Ecto neural progenitor cell (in vitro differentiated cells): ENCODE measurements at places on chromosomes 11 and 22.

DNA sequence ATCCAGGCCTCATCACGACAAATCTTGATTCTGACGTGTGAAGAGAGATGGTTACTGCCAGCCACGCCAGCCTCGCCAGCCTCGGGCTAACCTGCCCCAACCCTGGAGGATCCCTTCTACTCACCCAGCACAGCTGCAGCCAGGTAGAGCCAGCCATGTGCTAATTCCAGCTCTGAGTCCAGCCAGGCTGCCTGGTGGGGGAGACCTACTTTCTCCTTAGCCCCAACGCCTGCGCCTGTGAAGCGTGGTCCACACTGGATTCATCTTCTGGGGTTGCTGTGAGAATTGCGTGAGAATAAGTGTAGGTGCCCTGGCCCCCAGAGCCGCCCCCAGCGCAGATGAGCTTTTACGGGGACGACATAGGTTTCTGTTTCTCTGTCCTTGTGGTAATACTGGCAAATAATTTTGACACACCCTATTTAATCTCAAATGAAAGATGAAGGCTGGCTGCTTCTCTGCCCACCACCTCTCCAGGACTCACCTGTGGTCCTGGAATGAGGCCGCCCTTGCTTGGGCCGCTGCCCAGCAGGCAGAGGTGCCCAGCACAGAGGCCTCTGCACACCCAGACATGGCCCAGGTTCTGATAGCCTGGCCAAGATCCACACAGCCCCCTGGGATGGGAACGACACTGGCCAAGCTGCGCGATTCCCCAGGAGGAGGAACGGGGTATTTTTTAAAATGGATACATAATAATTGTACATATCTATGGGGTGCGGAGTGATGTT lies 528.4 kb downstream of the TBC1D22A start:
- no peak for DNase-seq

GRCh38 chr11:19599681-19600080 lies 113.0 kb upstream of the NAV2 start:
- no peak for DNase-seq

DNA sequence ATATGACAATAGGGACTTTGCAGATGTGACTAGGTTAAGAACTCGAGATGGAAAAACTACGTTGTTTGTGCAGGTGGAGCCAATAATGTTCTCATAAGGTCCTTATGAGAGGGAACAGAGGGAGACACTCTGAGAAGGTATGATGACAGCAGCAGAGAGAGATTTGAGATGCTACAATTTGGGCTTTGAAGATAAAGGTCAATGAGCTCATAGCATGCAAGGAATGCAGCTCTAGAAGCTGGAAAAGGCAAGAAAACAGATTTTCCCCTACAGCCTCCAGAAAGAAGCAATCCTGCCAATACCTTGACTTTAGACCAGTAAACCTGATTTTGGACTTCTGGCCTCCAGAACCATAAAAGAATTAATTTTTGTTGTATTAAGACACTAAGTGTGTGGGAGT lies 21.1 kb downstream of the FAM76B start:
- DNase-seq, result no peak

DNA sequence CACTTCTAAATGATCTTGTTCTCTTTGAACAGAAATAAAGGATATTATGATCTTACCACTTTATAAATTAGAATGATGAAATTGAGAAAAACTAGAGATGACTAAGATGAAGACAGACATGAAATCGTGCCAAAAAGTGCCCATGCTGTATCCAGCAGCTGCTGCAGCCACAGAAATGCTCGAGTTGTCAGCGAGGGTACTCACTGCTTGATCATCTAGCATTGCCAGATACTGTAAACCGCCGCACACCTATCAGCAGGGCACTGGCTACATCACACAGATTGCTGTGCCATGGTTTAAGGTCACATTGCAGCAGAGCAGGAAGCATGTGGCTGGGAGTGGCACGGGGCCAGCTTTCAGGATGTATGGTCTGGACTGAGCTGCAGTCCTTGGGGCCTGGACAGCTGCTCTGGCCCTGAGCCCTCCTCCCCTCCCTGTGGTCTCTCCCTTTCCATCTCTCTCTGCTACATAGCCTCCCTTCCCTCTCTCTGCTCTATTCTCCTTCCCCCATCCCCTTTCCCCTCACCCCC lies 51.0 kb upstream of the SEPTIN5 start:
- DNase-seq, result no peak

GRCh38 chr11:62491571-62492329 lies 54.9 kb downstream of the AHNAK start:
- DNase-seq, result no peak

DNA sequence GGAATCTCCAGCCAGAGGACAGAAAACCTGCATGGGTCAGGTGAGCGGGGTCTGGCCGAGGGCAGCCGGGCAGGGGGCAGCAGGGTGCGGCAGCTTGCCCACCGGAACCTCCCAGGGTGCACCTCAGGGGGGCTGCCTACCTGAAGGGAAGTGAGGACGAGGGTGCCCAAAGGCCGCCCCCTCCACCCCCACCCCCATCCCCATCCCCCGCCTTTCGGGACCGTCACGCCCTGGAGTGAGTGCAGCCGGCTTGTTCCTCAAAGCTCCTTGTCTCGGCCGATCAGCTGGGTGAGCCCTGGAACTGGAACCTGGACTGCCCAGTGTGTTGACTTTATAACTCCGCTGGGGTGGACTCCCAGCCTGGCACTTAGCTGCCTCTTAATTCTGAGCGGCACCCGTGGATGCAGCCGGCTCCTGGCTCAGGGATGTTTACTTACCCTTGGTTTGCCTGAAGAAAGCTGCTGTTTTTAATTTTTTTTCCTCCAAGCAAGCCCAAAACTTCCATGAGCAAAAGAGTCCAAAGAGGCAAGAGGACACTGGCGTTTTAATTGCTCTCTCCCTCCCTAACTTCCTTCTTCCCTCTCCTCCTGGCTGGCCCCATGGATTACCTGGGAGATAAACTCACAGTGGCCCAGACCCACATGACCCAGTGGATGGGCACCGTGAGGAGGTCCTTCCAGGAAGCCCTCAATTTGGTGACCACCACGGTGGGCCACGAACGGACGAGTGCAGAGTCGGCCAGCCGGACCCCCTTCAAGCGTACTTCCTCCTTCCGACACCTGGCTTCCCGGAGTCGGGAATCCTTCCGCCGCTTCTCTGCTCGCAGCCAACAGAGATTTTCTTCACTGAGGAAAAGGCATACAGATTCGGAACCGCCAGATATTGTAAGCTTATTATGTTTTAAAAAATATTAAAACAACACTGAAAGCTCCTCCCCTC lies 87.8 kb upstream of the CRYBB3 start:
- no peak for DNase-seq

DNA sequence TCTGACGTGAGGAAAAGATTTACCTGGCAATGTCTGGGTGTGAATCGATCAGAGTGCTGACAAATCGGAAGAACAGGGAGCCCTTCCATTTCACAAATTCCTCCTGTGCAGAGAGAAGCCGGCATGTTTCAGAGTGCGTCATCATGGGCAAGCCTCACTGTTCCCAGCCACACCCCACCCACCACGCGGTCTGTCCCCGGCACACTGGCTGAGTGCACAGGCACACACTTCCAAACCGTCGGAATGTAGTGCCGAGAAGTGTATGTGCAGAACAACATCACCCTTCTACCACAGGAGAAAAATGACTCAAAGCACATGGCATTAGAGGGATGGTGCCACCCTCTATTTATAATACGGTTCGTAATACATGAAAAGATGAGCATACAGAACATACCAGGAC lies 47.5 kb downstream of the NCAPD3 start:
- no peak for DNase-seq

DNA sequence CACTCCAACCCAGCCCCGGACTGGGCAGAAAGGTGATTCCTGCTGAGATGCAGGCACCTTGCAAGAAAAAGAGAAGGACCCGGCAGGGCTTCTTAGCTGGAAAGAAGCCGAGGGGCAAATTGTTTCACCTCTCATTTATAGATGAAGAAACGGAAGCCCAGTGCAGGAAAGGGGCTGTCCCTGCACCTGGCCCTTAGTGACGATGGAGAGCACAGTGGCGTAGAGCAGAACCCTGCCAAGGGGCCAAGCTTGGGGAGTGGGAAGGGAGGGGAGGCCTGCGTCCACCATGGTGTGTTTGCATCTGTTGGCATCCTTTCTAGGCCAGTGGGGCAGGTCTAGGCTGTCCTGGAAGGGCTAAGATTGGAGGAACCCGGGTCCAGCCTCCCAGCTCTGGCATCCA lies 7.8 kb upstream of the MS4A15 start:
- DNase-seq, result no peak

- DNase-seq, result peak; percentile 93
These were observed at the start of gene RASSF10 for GRCh38 chr11:13008625-13009475. Gene RASSF10, plus strand, starts transcription at chr11:13009316. Its CDS starts 261 bp downstream, at chr11:13009577.

DNA sequence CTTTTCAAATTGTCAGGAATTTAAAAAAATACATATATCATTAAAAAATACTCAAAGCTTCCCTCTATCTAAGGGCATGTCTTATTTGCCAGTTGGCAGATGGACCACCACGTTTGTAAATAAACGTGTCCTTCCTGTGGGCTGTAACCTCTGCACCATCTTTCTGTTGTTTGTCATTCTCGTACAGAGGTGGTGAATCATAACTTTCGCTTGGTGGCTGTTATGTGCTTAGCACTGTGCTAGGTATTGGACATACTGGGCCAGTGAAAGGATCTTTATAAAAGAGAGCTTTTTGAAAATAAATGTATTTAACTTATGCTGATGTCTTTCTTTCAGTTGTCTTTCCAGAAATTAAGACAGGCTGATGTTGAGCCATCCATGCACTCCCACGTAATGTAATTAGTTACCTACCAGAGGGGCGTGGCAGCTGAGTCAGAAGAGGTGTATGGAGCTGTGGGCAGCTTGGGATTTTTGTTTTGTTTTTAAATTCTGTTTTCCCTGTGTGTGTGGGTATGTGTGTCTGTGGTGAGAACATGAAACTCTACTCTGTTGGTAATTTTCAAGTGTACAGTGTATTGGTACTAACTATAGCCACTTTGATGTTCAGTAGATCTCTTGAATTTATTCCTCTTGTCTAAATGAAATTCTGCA lies 62.7 kb downstream of the TECTA start:
- no peak for DNase-seq

GRCh38 chr11:118082880-118083552 lies 3.7 kb downstream of the SMIM35 start:
- DNase-seq, result no peak

GRCh38 chr22:17536269-17536668 lies 27.0 kb upstream of the SLC25A18 start:
- no peak for DNase-seq

GRCh38 chr11:41459465-41460401 lies at the start of gene LRRC4C:
Gene LRRC4C, minus strand, starts transcription at chr11:41459652.
- DNase-seq, result no peak

DNA sequence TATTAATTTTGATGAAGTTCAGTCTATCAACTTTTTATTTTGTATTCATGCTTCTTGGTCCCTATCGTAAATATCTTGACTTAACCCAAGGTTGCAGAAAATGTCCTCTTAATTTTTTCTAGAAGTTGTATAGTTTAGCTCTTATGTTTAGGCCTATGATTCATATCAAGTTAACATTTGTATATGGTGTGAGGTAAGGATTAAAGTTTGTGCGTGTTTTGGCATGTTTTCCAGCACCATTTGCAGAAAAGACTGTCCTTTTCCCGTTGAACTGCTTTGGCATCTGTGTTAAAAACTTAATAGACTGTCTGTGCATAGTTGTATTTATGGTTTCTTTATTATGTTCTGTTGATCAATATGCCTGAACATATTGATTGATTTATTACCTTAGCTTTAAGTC lies 42.3 kb downstream of the ARHGEF12 start:
- DNase-seq, result no peak

GRCh38 chr11:68911731-68912130 lies 8.0 kb downstream of the IGHMBP2 start:
- DNase-seq, result no peak

DNA sequence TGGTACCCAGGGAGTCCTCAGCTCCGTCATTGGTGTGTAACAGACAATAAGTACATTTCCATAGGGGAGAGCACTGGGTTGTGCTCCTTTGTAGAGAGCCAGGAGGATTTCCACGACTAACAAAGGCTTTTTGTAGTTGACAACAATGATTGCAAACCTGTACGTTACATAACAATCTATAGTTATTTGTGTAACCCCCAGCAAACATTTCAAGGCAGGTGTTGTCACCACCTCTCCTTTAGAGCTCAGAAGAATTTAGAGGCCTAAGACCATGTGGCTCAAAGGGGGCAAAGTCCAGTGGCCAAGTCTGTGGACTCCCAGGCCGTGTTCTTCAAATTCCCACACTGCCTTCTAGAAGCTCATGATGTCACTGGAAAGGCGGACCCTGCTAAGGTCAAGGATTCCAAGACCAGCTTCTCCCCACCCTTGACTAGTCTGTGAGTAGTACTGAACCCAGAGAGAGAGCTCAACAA lies 15.8 kb downstream of the RPL27A start:
- DNase-seq, result no peak

DNA sequence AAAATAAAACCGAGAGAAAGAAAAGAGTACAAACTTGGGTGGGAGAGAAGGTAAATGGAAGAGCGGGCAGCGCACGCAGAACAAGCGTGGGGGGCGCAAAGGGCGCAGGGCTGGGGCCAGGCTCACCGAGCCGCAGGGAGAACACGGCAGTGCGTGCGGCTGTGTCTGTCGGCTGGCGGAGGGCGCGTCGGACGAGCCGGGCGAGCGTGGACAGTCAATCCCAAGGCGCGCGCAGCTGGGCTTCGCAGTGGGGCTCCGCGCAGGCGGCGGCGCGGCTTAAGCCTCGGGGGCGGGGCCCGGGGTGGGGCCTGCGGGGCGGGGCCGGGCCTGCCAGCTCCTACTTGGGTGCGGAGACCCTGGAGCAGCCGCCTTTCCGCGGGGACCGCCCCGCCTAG lies at the start of gene UCP2:
Gene UCP2, minus strand, starts transcription at position 249 of the 395 bp plus-strand sequence. CDS start 4,465 bp downstream, outside the sequence.
- peak; percentile 91 for DNase-seq

DNA sequence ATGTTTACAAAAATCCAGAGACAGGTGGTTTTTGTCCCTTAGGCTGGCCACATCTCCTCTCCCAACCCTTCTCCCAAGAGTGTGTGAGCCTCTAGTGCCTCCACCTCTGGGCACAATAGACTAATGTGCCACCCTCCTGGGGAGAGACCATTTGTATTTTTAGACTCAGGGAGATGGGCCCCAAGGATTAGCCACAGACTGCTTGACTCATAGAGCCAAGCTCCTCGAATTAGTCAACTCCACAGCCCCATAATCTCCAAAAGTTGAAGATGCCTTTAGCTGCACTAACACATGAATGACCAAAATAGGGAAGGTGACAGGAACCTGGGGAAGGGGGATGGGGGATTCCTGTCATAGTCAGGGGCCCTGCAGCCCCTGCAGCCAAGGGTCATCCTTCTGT lies 53.0 kb upstream of the LRRC32 start:
- DNase-seq, result no peak

GRCh38 chr11:114056409-114056808 lies 3.1 kb upstream of the ZBTB16 start:
- no peak for DNase-seq
